ENCODE measurements at places on chromosomes 6 and 20. TPM values are rescaled to one million over a fixed set of nuclear protein-coding genes. Genes with fewer than 3 reads are reported as not detected.

DNA sequence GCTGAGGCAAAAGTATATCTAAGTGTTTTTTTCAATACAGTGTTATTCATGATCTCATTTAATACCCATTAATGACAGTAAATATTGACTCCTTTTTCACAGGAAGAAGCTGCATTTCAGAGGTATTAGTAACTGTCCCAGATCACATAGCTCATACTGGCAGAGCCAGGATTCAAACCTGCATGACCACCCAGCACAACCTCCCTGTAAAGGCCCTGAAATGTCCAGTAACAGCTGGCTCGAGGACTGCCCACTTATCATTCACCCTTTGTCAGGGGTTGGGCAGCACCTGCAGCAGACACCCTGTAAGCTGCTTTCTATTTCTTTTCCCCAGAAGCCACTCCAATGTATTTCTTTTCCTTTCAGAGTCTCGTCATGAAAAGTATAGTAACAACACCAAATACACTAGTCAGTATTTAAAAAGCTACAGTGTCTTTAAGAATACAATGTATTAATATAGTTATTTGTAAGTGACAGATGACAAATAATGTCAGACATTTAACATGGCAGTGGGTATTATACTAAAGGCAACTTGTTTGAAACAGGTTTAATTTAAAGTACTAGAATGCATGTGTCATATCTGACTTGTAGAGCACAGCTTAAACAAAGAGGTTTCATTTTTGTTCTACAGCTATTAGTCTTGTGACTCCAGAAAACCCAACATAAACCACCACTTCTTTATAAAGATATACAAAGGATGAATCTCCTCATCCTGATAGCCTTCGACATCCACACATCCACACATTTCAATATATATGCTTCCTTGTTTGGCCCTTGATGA lies 841.6 kb upstream of the GJE1 start:
- DNase-seq = no peak
- no peaks in the 10 kb centered on the region for H3K27me3 ChIP-seq

The DEFB132 gene
- total RNA-seq = not detected

DNA sequence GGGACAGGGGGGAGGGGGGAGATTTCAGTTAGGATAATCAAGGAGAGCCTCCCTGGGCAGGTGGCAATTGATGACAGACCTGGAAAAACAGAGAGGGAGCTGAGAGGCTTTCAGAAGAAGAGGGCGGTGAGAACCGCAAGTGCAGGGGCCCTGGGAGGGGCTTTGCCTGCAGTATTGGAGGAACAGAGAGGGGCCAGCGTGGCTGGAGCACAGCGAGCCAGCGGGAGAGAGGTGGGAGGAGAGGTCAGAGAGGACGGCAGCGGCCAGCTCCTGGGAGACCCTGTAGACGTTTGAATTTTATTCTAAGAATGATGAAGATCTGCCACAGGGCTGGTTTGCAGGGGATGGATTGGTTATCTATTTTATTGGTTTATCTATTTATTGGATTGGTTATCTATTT lies 34.5 kb upstream of the NOL4L start:
- no peak overlapping the region for H3K27ac ChIP-seq
- H3K4me3 ChIP-seq = no peak overlapping the region
- H3K36me3 ChIP-seq = no peaks in the 10 kb centered on the region

- H3K4me1 ChIP-seq = peaks cover 27% of the 10 kb centered on the region
- no peaks in the 10 kb centered on the region for H3K36me3 ChIP-seq
- DNase-seq = no peak
- H3K4me3 ChIP-seq = no peak overlapping the region
Observed at GRCh38 chr6:156943166-156943565, 166.0 kb downstream of the ARID1B start.

DNA sequence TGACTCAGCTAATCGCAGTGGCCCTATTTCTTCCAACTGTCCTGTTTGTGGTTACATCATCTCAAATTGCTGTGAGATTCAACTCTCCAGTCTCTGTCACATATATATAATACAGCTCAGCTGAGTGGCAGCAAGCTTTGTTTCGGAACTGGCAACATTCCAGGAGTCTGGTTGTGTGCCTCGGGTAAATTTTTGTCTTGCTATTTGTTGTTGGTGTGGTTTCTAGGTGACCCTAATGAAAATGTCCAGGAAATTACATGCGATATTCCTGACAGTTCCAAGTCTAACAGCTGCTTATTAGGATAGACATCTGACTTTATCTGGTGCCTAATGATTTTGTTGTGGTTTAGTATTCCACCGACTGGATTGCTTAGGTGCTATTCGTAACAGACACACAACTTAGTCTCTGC lies 581.8 kb downstream of the CD109 start:
- DNase-seq = no peak
- H3K27ac ChIP-seq = no peak overlapping the region

DNA sequence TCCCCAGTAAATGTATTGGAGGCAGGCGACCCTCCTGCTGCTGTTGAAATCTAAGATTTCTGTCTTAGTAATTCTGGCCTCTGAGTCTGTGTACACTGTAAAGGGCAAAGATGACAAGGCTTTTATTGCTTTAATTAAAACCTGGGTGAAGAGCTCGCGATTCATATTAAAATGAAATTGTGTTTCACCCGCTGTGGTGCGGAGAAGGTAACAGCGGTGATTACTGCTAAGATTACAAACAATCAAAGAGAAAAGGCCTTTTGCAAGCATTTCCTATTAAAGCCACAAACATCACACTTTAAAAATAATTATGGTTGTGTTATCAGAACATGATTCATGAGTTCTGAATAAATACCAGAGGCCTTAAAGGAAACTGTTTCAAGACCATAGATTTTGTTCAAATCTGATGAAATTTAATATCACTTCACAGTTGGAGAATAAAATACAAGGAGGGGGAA lies 69.3 kb downstream of the TOX2 start:
- no peak overlapping the region for H3K4me3 ChIP-seq
- no peaks in the 10 kb centered on the region for H3K4me1 ChIP-seq
- no peak for DNase-seq
- no peak overlapping the region for H3K27ac ChIP-seq

- no peak for DNase-seq
- no peaks in the 10 kb centered on the region for H3K4me1 ChIP-seq
- H3K27ac ChIP-seq = no peak overlapping the region
- no peak overlapping the region for H3K4me3 ChIP-seq
- no peaks in the 10 kb centered on the region for H3K36me3 ChIP-seq
Observed at GRCh38 chr20:40467703-40468411, 221.2 kb downstream of the MAFB start.

GRCh38 chr6:166617359-166617758 lies 9.7 kb downstream of the RPS6KA2 start:
- H3K4me1 ChIP-seq = peaks cover 49% of the 10 kb centered on the region
- no peak overlapping the region for H3K27ac ChIP-seq
- no peaks in the 10 kb centered on the region for H3K27me3 ChIP-seq

The FKBP1C gene
- total RNA-seq = 1.1 TPM

GRCh38 chr20:56400001-56400640 lies 7.7 kb downstream of the CSTF1 start:
- H3K4me3 ChIP-seq = no peak overlapping the region
- H3K27ac ChIP-seq = peak overlapping the region; percentile 32

GRCh38 chr6:90595854-90596253 lies 9.0 kb upstream of the MAP3K7 start:
- H3K4me1 ChIP-seq = no peaks in the 10 kb centered on the region
- H3K36me3 ChIP-seq = no peaks in the 10 kb centered on the region
- H3K27ac ChIP-seq = no peak overlapping the region
- no peak overlapping the region for H3K4me3 ChIP-seq
- no peaks in the 10 kb centered on the region for H3K27me3 ChIP-seq

- no peaks in the 10 kb centered on the region for H3K27me3 ChIP-seq
- DNase-seq = peak; percentile 91
- no peak overlapping the region for H3K4me3 ChIP-seq
- peaks cover 6% of the 10 kb centered on the region for H3K4me1 ChIP-seq
Observed at GRCh38 chr20:973785-974194, 28.3 kb downstream of the RSPO4 start.

The TAGAP gene
- not detected for total RNA-seq

DNA sequence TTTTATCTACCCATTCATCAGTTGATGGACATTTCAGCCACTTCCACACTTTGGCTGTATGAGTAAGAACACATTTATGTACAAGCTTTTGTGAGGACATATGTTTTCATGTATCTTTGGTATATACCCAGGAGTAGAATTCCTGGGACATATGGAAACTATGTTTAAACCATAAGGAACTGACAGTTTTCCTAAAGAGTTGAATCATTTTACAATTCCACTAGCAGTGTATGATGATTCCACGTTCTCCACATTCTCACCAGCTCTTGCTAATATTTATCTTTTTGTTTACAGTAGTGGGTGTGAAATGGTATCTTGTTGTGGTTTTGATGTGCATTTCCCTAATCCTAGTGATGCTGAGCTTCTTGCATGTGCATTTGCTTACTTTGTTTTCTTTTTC lies 338.1 kb downstream of the PLCB1 start:
- H3K4me1 ChIP-seq = no peaks in the 10 kb centered on the region
- H3K4me3 ChIP-seq = no peak overlapping the region
- H3K27me3 ChIP-seq = no peaks in the 10 kb centered on the region
- no peak overlapping the region for H3K27ac ChIP-seq

- H3K4me3 ChIP-seq = no peak overlapping the region
- H3K4me1 ChIP-seq = no peaks in the 10 kb centered on the region
- H3K27ac ChIP-seq = no peak overlapping the region
- DNase-seq = no peak
- no peaks in the 10 kb centered on the region for H3K36me3 ChIP-seq
Observed at GRCh38 chr20:62782893-62783278, 13.4 kb upstream of the MRGBP start.

DNA sequence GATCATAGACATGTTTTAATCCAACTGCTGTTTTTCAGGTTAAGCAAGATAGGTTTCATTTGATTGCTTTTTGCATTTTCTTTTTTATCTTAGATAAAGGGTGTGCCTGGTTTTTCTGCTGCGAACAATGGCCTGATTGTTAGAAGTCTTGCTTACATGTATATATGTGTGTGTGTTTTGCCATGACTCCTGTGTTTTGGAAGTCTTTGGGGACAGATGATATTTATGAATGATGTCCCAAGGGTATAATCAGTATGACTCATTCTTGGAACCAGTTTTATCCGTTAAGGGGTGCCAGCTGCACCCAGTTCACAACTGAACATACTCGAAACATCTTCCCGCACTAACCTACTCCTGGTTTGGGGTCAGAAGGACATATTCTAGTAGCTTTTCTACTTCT lies 230.1 kb upstream of the SUPT3H start:
- no peaks in the 10 kb centered on the region for H3K36me3 ChIP-seq
- peak overlapping the region; percentile 4 for H3K27ac ChIP-seq
- no peak overlapping the region for H3K4me3 ChIP-seq
- peak; percentile 31 for DNase-seq

The CTAGE9 gene
- total RNA-seq = not detected

The GSTA4 gene
- total RNA-seq = 36.2 TPM

The MAPK13 gene
- 4.3 TPM for total RNA-seq

The SIRPD gene
- total RNA-seq = not detected

DNA sequence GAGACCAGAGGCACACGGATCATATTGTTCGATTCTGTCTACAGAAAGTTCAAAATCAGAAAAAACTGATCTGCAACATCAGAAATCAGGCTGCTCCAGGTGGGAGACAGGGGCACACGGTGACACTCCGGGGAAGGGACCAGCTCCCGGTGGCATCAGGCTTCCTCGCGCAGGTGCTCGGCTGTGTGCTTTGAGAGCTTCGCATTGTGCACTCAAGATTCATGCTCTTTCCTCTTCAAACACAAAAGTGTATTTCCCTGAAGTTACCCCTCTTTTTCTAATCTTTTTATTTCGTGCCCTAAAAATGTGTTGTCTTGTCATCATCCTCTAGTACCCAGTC lies 108.1 kb downstream of the DLL1 start:
- peak; percentile 36 for DNase-seq
- H3K4me3 ChIP-seq = no peak overlapping the region
- H3K27me3 ChIP-seq = no peaks in the 10 kb centered on the region
- no peaks in the 10 kb centered on the region for H3K4me1 ChIP-seq
- H3K36me3 ChIP-seq = no peaks in the 10 kb centered on the region
